ENCODE measurements at places on chromosomes 6 and 20.

GRCh38 chr6:150196942-150197745, 54.3 kb downstream of the PPP1R14C start:
- no peak for DNase-seq

GRCh38 chr20:12644461-12644860, 364.3 kb upstream of the SPTLC3 start:
- no peak for DNase-seq

DNA sequence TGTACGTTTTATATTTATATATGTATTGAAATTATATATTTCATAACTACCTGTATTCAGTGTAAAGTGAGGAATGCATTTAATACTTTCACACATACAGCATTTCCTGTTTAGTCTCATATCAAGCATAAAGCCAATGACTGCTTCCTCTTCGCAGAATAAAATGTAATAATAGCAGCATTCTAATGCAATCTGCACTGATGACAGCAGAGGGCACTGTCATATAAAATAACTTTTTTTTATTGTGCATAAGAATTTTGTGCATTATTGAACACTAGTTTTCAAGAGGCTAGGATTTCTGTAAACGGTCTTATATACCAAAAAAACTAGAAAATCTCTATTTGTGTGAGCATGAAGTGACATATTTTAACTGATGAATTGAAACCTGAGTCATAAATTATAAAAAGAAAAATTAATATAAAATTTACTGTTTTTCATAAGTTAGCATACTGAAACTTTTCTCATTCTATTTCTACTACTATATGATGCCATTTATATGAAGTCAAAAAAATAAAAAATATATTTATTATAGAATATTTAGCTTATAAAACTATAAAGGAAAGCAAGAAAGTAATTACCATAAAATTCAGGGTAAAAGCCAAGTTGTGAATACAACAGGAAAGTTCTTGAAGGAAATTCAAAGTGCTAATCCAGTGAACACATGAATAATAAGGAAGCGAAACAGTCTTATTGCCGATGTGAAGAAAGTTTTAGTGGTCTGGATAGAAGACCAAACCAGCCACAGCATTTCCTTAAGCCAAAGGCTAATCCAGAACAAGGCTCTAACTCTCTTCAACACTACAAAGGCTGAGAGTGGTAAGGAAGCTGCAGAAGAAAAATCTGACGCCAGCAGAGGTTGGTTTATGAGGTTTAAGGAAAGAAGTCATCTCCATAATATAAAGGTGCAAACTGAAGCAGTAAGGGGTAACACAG, 36.3 kb downstream of the RNF146 start:
- no peak for DNase-seq

- no peak for DNase-seq
These were observed 711.9 kb upstream of the EYS start for GRCh38 chr6:66418906-66419305.

DNA sequence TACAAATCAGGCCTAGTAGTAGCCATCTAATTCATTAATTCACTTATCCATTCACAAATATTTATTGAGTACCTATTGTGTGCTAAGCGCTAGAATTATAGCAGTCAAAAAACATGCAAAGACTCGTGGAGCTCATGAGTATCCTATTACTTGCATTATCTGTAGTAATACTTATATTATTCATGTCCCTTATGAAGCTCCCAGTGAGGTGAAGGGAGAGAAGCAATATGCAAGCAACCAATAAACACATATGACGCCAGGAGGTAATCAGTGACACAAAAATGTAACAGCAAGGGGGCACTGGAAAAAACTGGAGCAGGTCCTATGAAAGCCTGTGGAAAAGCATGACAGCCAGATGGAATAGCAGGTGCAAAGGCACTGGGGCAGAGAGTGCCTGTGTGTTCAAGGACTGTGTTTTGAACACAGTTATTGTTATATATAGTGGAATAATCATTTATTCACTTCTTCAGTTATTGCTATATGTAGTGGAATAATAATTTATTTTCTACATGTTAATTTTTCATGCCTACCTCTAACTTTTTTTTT, 109.5 kb downstream of the KIF13A start:
- DNase-seq, result no peak

- DNase-seq, result no peak
These were observed 247.0 kb downstream of the ATXN1 start for GRCh38 chr6:16514249-16514648.

GRCh38 chr6:7909323-7910276, 988 bp downstream of the TXNDC5 start:
- DNase-seq, result peak; percentile 45

- DNase-seq, result no peak
These were observed 1.4 kb downstream of the NCR2 start for GRCh38 chr6:41336824-41337223.

GRCh38 chr20:46027245-46027853, 1.7 kb upstream of the SLC12A5 start:
- no peak for DNase-seq

DNA sequence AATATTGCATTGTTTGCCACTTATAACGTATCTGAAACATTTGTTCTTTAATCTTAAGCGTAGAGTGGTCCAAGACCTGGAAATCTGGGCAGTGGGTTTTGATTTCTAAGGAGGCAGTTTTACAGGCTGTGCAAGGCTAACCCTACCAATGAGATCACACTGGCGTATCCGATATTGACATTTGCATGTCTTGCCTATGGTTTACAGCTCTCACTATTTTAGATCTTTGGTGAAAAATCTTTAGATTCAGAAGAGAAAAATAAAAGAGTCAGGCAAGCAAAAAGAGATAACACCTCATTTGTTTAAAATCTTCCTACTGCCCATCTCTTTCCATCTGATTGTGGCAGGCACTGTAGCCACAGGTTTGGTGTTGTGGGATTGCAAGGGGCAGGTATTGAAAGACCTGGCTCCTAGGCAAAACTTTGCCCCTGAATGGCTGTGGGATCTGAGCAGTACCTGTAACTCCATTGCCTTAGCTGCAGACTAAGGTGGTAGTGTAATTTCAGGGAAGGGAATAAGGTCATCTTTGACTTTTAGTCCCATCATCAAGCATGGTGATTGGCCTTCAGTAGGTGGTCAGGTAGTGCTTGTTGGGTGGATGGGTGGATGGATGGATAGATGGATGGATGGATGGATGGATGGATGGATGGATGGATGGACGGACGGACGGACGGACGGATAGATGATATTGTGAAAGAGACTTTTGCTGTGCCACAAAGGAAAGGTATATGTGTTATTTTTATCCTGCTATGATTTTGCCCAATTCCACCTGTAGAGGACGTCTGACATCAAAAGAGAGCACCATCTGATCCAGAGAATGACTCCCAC, 1.9 kb downstream of the TNFAIP3 start:
- no peak for DNase-seq
